Right cardiac atrium (tissue), 5 donors: ENCODE measurements at places on chromosomes 11 and 22. TPM values are rescaled to one million over a fixed set of nuclear protein-coding genes. Genes with fewer than 3 reads are reported as not detected.

GRCh38 chr11:44290208-44290607 lies 19.7 kb downstream of the ALX4 start:
- DNase-seq = no peak

GAL3ST1 gene
- total RNA-seq = 0.93 TPM

DNA sequence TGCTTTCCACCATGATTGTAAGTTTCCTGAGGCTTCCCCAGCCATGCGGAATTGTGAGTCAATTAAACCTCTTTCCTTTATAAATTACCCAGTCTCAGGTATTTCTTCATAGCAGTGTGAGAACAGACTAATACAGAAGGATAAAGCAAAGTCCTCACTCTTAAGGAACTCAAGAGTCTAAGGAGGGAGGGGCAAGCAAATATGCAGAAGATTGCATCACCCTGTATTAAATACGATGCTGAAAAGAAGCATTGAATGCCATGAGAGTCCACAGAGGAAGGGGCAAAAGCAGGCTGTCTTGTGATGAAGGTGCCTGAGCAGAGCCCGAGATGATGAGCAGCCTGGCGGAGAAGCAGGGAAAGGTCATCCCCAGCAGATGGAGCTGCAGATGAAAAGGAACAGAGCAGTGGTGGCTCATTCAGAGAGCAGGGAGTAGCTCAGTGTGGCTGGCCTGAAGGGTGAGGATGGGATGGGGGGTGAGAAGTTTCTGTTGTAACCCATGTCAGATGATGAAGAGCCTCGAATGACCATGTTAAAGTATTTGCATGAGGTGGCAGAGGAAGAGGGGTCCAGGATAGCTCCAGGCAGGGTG lies 6.3 kb upstream of the IZUMO1R start:
- peak; percentile 26 for DNase-seq

USP2 gene
- total RNA-seq = 98.3 TPM

- DNase-seq = peak; percentile 2
Observed at GRCh38 chr11:64784813-64785581, 6.7 kb upstream of the SF1 start.

DNA sequence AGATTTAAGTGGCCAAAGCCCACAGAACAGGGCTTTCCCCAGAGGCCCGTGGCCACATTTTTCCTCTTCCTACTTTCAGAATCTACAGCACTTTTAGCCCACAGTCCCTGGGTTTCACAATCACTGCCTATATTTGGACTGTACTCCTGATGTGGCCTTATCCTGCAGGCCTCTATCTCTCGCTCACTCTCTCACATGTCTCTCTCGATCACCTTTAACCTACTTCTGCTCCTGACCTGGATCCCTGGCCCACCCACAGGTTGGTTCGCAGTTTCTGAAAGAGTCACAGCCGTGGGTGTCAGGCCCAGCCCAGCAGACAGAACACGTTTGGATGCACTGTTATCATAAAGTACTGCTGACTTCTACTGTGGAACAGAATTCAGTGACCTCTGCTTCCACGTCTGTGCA lies 55.5 kb downstream of the LARGE1 start:
- DNase-seq = peak; percentile 31
